NCI-H69 (cell line): ENCODE measurements at places on chromosomes 6 and 20.

DNA sequence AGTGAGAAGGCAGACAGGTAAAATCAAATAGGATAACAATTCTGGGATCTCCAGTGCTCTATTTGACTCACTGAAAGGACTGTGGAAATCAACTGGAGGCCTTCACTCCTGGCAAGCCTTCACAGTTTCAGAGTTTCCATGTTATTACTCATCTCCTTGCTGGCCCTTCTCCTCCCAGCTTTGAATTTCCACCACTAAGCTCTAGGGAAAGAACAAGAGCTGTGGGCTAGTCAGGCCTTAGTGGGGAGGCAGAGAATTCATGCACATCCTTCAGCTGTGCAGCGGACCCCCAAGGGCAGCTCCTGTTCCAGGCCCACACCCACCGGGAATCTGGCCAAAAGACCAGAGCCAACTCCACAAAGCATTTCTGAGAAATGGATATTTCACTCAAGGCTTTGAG lies 26.0 kb downstream of the MYLIP start:
- no peak for DNase-seq

- DNase-seq, result peak; percentile 14
Measured at GRCh38 chr6:155126727-155127439, 131.8 kb downstream of the TIAM2 start.

GRCh38 chr6:131600716-131601115 lies 27.3 kb downstream of the MED23 start:
- DNase-seq, result no peak

DNA sequence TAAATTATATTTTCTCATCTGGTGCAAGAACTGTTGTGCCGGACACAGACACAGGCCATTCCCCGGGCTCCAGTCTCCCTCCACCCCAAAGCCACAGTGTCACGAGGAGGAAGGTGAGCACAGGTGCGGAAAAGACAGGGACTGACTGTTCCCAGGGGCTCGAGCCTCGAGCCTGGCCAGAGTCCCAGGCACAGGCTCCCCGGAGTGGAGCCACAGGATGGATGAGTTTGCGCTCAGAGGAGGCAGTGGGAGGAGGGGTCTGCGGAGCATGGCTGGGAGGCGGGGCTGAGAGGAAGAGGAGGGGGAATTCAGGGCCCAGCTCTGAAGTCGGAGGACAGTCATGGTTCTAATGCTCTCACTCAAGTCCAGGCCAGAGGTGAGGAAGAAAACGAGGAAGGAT lies 284.8 kb downstream of the SMOC2 start:
- DNase-seq, result peak; percentile 11

DNA sequence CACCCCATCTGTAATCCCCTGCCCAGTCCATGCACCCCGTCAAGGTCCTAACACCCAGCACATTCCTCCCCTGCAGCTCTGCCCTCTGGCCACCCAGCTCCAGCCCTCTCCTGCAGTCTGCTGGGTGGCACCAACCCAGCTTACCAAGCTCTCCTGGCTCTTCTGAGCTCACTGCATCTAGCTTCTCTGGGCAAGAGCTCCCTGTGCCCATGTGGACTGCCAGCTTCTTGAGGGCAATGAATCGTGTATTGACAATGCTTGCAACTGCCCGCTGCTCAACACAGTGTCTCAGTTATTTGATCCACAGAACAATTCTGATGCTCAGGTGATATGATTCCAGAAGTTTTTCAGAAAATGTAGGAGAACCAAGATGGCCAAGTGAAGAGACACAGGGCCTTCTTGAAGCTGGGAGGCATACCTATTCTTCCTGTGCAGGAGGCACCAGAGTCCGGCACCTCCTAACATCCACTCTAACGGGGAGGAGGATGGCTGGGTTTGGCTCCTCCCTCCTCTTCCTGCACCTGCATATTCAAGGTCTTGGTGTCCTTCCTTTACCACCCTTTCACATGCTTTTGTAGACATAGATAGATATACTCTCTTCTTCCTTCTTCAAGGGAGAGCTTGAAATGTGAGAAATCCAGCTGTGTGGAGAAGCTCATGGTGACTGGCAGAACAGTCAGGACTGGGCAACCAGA lies 85.6 kb downstream of the TRERF1 start:
- DNase-seq, result no peak

DNA sequence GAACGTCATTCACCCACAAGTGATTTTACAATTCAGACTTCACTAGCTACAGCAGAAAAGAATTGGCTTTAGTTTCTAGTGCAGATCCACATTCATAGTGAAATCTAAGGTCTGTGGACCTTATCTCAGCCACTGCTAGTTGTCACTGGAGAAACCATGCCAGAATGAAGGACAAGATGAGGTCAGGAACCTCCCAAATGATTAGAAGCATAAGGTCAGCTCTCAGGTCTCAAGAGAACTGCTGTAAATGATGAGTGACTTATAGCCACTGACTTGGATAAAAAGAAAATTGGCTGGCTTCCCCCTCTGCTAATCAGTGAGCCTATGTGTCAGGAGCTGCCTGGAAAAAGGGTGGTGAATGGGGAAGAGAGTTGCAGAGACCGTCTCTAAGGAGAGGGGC lies 265.3 kb upstream of the BMP2 start:
- DNase-seq, result no peak

DNA sequence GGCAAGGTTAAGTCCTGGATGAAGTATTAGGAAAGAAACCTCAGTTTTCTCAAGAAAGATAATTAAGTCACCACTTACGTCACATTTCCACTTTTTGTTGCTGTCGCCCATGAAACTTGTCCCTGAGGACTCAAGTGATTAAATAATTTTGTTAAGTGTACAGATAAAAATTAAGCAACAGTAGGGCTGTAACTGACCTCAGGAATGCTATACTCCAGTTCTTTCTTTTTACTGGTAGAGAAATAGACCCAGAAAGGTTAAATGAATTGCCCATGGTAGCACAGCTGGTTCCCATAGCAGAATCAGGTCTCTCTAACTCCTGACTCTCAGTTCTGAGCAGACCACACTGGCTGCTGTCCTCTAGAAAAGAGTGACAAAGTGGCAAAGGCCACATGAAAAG lies 54.5 kb downstream of the CLIC5 start:
- no peak for DNase-seq

DNA sequence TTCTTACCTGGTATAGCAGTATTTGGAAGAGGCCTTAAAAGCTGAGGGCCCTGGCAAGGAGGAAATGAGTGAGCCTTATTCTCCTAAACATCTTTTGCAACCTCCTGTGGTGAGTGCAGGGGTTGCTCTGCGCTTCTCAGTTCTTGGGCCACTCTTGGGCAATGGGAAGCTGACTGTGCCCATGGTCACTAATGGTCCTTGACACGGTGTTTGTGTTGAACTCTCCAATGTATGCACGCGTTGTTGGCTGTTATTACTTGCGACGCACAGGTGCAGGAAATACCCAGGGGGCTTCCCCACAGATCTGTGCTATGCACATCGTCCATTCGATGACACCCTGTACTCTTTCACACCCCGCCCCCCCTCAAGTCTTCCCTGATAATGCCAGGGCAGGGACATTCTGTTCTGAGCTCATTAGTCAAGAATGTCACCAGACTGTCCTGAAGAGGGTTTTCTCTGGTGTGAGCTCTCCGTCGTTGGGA lies 79.7 kb downstream of the EDN1 start:
- no peak for DNase-seq

DNA sequence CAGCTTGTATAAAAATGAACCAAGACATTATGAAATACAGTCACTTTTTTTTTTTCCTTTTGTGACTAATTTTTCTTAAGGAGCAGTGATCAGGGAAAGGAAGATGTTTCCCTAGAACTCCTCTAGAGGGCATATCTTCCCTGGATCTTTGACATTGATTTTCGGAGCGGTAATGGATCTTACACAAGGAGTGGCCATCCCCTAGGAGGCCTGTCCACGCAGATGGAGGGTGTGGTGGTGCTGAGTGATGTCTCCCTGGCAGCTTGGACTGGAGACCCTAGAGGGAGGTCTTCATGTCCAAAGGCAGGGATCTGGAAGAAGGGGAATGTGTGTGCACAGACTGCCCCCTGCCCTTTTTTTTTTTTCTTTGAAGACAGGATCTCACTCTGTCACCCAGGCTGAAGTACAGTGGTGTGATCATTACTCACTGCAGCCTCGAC lies 7.0 kb upstream of the KIFC1 start:
- no peak for DNase-seq

- DNase-seq, result no peak
Measured at GRCh38 chr20:43040427-43040826, 149.3 kb downstream of the PTPRT start.

DNA sequence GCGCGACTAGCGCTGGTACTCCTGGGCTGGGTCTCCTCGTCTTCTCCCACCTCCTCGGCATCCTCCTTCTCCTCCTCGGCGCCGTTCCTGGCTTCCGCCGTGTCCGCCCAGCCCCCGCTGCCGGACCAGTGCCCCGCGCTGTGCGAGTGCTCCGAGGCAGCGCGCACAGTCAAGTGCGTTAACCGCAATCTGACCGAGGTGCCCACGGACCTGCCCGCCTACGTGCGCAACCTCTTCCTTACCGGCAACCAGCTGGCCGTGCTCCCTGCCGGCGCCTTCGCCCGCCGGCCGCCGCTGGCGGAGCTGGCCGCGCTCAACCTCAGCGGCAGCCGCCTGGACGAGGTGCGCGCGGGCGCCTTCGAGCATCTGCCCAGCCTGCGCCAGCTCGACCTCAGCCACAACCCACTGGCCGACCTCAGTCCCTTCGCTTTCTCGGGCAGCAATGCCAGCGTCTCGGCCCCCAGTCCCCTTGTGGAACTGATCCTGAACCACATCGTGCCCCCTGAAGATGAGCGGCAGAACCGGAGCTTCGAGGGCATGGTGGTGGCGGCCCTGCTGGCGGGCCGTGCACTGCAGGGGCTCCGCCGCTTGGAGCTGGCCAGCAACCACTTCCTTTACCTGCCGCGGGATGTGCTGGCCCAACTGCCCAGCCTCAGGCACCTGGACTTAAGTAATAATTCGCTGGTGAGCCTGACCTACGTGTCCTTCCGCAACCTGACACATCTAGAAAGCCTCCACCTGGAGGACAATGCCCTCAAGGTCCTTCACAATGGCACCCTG lies 1.6 kb downstream of the TPBG start:
- DNase-seq, result peak; percentile 79

DNA sequence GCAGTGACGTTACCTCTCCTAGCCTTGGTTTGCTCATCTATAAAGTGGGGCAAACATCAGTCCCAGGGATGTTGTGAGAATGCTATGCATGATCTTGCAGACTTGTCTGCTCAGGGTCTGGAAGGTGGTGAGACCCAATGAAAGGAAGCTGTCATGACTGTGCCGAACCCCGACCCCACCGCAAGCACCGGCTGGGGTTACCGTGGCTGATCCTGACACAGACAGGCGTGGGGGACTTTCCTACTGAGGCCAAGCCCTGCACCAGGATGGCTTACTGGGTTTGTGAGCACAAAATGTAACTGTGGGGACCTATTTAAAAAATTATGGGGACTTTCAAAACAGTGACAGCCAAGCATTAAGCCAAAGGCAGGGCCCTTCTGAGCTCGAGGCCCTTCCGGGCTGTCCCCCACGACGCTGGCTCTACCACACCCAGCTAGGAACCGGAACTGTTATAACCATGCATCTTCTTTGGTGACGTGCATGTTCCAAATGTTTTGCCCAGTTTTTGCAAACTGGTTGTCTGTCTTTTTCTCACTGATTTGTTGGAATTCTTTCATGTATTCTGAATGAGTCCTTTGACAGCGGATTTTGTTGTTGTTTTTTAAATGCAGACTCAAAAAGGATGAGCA lies 76.6 kb upstream of the PMEPA1 start:
- no peak for DNase-seq
